ENCODE measurements at places on chromosomes 1 and 21.

GRCh38 chr1:5991381-5992025, 722 bp downstream of the NPHP4 start:
- DNase-seq, result peak; percentile 28

- no peak for DNase-seq
These were observed 383.9 kb downstream of the PTBP2 start for GRCh38 chr1:97105531-97105930.

DNA sequence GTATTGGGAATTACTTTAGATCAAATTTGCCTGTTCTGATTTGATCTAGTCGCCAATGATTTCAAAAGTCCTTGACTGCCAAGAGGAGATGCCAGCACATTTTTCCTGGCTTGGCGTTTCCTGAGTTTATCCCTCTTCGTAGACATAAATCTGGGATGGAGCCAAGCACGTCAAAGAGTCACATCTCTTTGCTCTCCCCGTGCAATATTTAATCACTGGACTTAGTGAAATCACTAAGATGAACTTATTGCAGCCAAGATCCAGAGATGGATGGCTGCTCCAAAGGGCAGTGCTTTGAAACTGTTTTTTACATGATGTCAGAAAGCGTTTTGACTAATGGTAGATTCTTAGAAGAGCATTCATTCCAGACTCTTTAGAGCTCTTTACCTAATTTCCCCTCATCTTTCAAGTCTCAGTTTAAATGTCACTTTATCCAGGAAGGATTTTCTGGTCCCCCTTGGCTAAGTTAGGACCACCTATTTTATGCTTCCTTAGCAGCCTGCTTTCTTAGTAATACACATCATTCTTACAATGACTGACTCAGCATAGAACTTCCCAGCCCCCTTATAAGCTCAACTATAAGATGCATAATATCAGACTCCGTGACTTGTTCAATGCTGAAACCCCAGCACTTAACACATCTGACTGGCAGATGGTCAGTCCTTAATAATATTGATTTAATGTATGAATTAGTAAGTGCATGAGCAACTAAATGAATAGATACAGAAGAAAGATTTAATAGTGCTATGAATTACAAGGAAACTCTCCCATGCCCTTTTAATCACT, 94.4 kb upstream of the GREM2 start:
- no peak for DNase-seq

DNA sequence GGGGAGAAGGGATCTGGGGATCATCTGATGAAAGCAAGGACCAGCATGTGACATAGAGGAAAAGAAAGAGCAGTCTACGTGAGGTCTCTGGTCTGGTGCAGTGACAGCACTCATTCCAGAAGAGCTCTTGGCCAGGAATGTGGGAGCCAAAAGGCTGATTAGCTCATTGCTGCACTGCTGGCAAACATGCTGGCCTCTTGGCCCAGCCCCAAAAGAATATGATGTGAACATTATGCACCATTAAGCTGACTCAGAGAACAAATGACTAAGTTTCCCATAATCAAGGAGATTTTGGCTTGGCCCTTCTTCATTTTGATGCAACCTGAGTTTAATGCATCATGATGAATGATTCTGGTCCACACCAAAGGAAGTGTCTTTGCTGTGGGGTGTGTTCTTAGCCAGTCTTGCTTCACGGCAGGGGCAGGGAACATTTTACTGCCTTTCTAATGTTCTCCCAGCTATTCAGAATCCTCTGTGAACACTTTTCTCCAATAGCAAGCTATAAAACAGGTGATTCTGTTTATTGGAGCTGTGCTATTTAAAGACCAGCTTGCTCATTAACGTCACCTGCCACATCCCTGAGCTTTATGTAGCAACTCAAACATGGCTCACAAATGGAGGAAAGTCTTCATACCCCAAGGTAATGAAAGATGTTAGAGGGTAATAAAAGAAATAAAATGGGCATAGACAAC, 55.1 kb downstream of the PCBP3 start:
- no peak for DNase-seq

GRCh38 chr1:74964508-74965102, 169.6 kb upstream of the LHX8 start:
- no peak for DNase-seq

Measured in CD4-positive, alpha-beta T cell treated with Interferon gamma for 1 hour (primary cell).